ENCODE measurements at places on chromosomes 5 and 9. TPM values are rescaled to one million over a fixed set of nuclear protein-coding genes. Genes with fewer than 3 reads are reported as not detected.

ANKRD55 gene
- 2.3 TPM for total RNA-seq

LCN1 gene
- not detected for total RNA-seq

C1QTNF2 gene
- total RNA-seq: not detected

IL33 gene
- not detected for total RNA-seq

IFNK gene
- total RNA-seq: not detected

TMEM245 gene
- total RNA-seq: 26.8 TPM

BAAT gene
- total RNA-seq: not detected

EFNA5 gene
- total RNA-seq: not detected

MSMP gene
- not detected for total RNA-seq

SUSD3 gene
- total RNA-seq: 62.3 TPM

SLC6A3 gene
- total RNA-seq: not detected

CARD9 gene
- total RNA-seq: 1.9 TPM

ANKRD18A gene
- 22.3 TPM for total RNA-seq

CDH9 gene
- not detected for total RNA-seq

PCDHB9 gene
- total RNA-seq: not detected

N4BP3 gene
- 8.5 TPM for total RNA-seq

OR1N2 gene
- total RNA-seq: 0.31 TPM

PNPLA7 gene
- total RNA-seq: 7.3 TPM

SEMA6A gene
- total RNA-seq: 0.31 TPM

EMB gene
- total RNA-seq: 186 TPM

CWC27 gene
- total RNA-seq: 18.2 TPM

PTGDS gene
- 166 TPM for total RNA-seq

SIL1 gene
- 18.5 TPM for total RNA-seq

UBE2QL1 gene
- 0.05 TPM for total RNA-seq

LECT2 gene
- not detected for total RNA-seq

CAPSL gene
- total RNA-seq: not detected

ELAVL2 gene
- not detected for total RNA-seq

SPAG8 gene
- 0.81 TPM for total RNA-seq

LRRC14B gene
- total RNA-seq: not detected

AGXT2 gene
- not detected for total RNA-seq

SLC34A1 gene
- total RNA-seq: 0.31 TPM

NCS1 gene
- total RNA-seq: 0.31 TPM

ZDHHC11B gene
- 31.2 TPM for total RNA-seq
